ENCODE measurements at places on chromosomes 6 and 20.

- no peak for DNase-seq
Measured at GRCh38 chr6:83867527-83868161, 8.2 kb downstream of the CYB5R4 start.

DNA sequence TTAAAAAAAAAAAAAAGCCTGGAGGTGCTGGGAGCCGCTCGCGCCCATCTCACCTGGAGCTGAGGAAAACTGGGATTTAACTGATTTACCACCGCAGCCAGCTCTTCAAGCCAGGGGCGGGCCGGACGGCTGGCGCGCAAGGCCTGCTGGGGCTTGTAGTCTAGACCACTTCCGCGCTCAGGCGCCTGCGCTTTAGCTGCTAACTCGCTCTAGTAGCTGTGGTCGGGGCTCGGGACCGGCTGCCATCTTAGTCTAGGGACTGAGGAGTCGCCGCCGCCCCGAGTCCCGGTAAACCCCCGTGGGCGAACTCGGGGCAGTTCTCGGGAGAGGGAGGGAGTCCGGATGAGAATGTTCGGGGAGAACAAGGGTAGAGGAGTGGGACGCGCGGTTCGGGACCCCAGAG lies at the start of gene ITCH:
Gene ITCH (plus strand): TSS at position 212 of the 403 bp plus-strand sequence. CDS start 30,539 bp downstream, outside the sequence.
- peak; percentile 89 for DNase-seq

GRCh38 chr6:35590622-35591066 lies 77.9 kb upstream of the TULP1 start:
- no peak for DNase-seq

- DNase-seq, result no peak
Measured at GRCh38 chr20:24999568-24999967, 7.0 kb upstream of the APMAP start.

DNA sequence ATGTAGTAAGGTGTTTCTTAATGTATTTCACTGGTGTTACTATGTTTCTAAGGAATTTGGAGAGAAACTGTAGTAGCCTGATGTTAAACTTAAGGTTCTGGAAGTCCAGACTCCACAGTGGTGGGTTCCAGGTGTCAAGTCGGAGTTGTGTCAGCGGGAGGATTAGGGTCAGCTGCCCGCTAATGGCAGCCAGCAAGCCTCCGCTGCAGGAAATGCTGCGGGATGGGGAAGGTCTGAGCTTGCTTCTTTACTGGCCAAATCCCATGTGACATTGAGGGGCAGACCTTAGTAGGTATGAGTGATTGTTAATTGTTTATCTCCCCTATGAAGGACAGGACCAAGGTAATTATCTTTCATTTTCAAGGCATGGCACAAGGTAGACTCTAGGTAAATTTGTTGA lies 3.7 kb upstream of the ARID1B start:
- DNase-seq, result no peak

DNA sequence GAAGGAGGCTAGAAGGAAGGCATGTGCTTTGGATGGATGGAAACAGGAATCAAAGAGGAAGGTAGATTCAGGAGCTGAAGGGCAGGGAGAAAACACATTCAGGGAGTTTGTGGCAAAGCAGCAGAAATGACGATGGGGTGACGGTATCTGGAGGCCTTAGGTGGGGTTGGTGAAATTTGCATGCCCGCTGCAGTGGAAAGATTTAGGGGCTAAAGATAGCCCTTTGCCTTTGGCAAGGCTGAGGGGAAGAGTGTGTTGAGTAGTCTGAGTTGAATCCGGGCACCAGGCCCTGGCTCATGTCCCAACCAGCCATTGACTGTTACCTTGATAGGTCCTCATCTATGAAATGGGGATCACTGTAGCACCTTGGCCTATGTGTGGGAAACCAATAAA lies 1.3 kb downstream of the GZF1 start:
- no peak for DNase-seq

GRCh38 chr6:169529931-169530751 lies 171.7 kb downstream of the WDR27 start:
- DNase-seq, result no peak

DNA sequence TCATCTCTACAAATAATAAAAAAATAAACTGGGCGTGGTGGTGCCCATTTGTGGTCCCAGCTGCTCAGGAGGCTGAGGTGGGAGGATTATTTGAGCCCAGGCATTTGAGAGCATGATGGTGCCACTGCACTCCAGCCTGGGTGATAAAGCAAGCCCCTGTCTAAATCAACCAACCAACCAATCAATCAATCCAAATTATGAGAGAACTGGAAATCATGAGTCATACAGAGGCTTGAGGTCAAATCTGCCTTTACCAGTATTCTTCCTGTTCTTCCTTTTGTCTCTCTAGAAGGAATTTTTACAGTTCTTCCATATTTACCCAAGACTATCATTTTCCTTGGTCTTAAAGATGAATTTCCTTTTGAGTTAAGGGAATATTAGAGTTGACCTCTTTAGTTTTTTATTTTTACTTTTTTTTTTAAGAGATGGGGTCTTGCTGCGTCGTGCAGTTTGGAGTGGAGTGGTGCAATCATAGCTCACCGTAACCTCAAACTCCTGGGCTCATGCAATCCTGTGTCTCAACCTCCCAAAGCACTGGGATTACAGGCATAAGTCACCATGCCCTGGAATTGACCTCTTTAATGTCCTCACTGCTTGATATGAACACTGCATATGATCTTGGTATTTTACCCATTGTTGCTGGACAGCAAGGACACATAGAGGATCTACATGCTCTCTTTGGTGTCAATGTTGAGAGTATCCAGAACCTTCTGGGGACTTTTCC lies 44.1 kb upstream of the TXNDC5 start:
- DNase-seq, result no peak

DNA sequence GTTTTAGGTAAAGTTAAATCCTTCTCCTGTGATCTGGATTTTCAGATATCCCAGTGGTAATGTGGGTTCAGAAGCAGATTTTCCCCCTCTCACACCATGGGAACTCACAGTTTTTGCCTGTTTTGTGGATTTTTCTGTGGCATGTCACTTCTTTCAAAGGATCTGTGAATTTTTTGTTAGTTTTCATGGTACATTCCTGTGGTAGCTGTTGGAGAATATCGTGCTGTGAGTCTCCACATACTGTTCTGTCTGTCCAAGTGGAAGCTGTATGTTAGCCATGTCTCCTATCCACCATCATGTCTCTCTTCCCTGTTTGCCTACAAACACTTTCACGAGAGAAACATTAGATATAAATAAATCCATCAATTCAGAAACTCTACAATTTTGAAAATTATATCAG lies 378.7 kb upstream of the ADGRB3 start:
- no peak for DNase-seq

DNA sequence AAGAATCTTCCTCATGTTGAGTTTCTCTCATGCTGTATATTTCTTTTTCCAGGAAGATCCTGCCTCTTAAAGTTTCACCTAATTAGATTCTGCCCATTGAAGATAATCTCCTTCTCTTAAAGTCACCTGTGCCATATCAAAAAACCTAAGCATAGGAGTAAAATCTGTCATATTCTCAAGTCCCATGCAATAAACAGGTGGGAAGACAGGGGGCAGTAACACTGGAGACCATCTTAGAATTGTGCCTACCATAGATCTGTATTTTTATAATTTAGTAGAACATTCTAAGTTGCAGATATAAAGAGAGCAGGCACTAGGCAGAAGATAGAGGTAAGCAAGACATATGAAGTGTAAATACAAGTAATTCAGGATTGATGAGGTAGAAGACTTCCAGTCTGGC lies 763.5 kb upstream of the MANEA start:
- no peak for DNase-seq

DNA sequence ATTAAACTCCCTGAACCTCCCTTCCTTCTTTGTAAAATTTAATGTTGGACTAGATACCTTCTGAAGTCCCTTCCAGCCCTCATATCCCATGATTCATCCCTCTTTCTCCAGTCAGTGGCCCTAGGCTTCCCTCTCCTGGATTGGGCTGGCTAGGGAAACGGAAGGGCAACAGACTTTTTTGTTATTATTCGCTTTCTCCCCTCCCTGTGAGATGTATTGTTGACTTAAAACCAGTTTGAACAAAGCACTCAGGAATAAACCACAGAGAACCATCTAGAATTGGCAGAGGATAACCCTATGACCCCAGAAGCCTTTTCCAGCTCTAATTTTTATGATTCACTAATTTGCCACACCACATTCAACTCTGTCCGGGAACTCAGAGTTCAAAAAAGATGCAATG lies 239.7 kb upstream of the SUPT3H start:
- no peak for DNase-seq

GRCh38 chr6:130933712-130934200 lies 106.5 kb downstream of the SMLR1 start:
- no peak for DNase-seq

DNA sequence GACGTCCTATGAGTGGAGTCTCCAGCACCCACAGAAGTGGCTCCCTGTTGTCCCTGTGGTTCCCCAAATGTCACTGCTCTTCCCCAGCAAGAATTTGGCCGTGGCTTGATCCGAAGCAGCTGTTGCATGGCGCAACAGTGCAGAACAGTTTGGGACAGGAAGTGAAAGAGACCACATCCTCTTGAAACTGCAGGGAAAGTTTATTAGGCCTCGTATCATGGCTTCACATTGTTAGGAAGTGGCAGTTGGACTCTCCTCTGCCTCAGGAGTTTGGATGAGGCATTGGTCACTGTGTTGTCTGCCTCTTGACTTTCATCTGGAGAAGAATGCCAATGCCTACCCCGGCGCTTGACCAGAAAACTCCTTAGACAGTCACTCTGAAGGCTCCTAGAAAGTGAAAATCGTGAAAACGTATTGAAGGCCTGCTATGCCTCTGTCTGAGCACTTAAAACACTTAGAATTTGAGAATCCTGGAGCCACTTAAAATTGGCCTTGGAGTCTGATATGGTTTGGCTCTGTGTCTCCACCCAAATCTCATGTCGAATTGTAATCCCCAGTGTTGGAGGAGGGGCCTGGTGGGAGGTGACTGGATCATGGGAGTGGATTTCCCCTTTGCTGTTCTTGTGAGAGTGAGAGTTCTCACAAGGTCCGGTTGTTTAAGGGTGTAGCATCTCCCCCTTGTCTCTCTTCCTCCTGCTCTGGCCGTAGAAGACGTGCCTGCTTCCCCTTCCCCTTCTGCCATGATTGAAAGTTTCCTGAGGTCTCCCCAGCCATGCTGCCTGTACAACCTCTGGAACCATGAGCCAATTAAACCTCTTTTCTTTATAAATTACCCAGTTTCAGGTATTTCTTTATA lies 334.9 kb upstream of the JARID2 start:
- peak; percentile 72 for DNase-seq

GRCh38 chr20:55415567-55416142 lies 589.7 kb downstream of the CBLN4 start:
- no peak for DNase-seq

- no peak for DNase-seq
Measured at GRCh38 chr20:40304119-40304613, 384.9 kb downstream of the MAFB start.

- no peak for DNase-seq
Measured at GRCh38 chr6:55141611-55142010, 32.7 kb upstream of the HCRTR2 start.

- DNase-seq, result no peak
Measured at GRCh38 chr20:10109641-10110040, 74.9 kb downstream of the ANKEF1 start.

DNA sequence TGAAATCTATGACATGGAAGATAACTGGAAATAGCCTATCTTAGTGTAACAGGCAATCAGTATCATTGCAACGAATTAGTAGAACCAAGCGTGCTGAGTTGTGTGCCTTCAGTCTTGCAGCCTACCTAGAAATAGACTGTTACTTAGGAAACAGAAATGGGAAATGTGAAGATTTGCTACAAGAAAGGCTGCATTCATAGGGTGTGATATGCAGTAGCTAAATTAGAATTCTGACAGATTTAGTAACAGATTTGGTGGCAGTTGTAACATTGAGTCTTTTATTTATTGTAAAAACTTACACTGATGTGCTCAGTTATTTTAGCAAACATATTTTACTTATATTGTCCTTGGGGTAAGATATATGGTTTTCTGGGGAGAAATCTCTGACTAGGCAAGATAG lies 56.2 kb downstream of the MAP7 start:
- no peak for DNase-seq

DNA sequence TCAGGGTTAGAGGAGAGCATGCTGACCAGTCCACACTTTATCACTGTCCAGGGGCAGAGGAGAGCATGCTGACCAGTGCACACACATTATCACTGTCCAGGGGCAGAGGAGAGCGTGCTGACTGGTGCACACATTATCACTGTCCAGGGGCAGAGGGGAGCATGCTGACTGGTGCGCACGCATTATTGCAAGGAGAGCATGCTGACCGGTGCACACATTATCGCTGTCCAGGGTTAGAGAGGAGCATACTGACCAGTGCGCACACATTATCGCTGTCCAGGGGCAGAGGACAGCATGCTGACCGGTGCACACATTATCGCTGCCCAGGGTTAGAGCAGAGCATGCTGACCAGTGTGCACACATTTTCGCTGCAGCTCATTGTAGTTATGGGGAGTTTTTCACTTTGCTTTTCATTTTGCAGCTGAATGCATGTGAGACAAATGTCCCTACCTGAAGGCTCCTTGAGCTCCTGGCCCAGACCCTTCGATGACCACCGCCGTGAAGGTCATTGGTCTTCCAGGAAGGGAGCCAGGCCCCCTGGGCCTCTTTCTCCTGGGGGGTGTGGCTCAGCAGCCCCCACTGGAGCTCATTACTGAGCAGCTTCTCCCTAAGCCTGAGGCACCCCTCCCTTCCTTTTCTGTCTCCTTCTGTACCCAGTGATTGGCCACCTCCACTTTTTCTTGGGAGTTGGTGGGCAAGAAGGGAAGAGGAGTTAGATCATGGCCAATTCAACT lies 178.8 kb upstream of the AFDN start:
- no peak for DNase-seq

DNA sequence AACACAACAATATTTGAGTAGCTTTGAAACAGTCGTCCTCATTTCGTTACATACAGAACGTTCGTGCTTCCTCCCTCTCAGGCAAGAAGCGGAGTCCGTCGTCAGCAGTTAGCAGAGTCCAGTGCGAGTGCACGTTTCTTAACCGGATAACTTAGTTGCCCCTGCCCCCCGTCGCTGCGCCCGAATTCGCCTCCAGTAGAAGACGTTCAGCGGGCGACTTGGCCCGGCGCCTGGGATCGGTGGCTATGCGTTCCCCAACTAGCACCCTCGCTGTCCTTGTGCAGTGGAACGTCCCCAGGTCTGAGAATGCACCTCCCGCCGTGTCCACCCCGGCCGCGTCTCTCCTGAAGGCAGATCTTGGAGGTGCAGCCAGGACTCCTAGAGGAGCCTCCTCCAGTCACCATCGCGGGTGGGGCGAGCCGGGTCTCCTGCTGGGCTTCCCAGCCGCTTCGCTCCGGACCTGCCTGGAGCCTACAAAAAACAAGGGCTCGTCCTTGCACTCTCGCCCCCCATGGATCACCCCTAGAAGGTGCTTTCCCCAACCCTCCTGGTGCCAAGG lies 910 bp upstream of the PCSK2 start:
- DNase-seq, result no peak

DNA sequence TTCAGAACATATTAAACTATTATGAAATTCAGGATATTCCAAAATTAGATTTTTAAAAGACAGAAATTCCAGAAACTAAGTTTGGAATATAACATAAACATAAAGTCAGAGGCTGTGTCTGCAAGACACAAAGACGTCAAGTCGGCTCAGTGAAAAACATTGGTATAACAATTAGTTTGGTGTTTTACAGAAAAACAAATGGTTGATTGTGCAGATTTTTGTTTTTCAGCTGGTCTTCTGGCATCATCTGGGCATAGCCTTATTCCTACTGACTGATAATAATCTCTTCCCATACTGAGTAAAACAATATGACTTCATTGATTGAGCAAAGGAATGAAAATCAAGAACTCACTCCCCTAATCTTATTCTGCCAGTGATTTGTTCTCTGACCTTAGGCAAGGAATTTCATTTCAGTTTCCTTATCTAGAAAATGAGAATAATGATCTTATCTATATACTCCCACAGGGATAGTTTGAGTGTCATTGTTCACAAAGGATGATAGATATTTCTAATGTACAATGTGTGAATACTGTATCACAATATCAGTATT lies 84.3 kb downstream of the FRK start:
- DNase-seq, result no peak

Measured in CD4-positive, alpha-beta T cell (primary cell).